Lower lobe of right lung (tissue), 2 donors: ENCODE measurements at places on chromosomes 3 and 15.

DNA sequence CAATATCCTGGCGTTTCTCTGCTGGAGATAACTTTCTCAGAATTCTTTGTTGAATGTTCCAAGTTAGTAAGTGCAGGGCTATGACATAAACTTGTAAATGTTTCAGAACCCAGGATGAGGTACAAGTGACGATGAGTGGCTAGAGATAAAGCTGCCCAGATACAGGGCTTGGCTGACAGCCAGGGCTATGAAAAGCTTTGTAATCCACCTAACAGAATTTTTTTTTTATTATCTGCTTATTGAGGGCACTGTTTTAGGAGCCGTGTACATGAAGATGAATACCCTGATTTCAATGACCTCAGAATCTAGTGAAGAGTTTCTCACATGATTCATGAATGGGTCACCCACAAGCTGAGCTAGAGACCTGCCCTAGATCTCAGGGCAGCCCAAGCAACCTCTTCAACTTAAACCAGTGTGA lies 431.4 kb downstream of the DIPK2A start:
- no peaks in the 10 kb centered on the region for H3K27me3 ChIP-seq
- no peak for DNase-seq
- H3K4me3 ChIP-seq, result no peak overlapping the region
- no peaks in the 10 kb centered on the region for H3K36me3 ChIP-seq

GRCh38 chr3:36476286-36476942 lies 96.1 kb downstream of the STAC start:
- no peak overlapping the region for H3K27ac ChIP-seq
- peaks cover 13% of the 10 kb centered on the region for H3K4me1 ChIP-seq
- H3K27me3 ChIP-seq, result no peaks in the 10 kb centered on the region

GRCh38 chr15:44780608-44781007 lies 44.3 kb downstream of the TRIM69 start:
- no peak for DNase-seq
- no peaks in the 10 kb centered on the region for H3K4me1 ChIP-seq
- H3K4me3 ChIP-seq, result no peak overlapping the region
- no peaks in the 10 kb centered on the region for H3K27me3 ChIP-seq

- no peak overlapping the region for H3K4me3 ChIP-seq
- DNase-seq, result no peak
- H3K27me3 ChIP-seq, result no peaks in the 10 kb centered on the region
- H3K36me3 ChIP-seq, result peaks cover 8% of the 10 kb centered on the region
Measured at GRCh38 chr3:15284121-15284889, 48.1 kb downstream of the SH3BP5 start.

DNA sequence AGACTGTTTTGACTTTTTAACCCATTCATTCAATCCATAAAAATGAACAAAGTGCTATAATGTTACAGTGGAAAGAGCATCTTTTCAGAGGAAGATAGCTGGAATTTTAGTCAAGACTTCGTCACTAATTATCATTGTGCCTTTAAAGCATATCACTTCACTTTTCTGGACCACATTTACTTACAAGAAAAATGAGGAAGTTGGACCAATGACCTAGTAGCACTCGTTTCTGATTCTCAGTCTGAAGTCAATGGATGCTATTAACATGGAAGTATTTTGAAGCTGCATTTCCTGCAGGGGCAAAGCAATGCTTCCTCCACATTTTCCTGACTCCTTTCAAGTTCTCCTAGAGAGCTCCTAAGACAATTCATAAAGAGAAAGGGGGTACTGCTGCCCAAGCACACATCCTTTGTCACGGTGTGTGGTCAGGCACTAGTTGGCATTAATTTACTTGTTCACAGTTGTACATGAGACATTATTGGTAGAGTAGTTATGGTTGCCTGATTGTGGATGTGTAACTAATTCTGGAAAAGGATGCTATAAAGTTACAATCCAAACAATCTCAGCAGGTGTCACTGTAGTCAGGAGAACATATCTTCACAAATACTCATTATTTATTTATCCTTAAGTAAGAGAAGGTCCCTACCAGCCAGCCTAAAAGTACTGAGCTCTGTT lies 1049.1 kb downstream of the FHIT start:
- no peak overlapping the region for H3K4me3 ChIP-seq
- no peaks in the 10 kb centered on the region for H3K27me3 ChIP-seq
- no peaks in the 10 kb centered on the region for H3K36me3 ChIP-seq
- no peaks in the 10 kb centered on the region for H3K4me1 ChIP-seq
- no peak for DNase-seq

DNA sequence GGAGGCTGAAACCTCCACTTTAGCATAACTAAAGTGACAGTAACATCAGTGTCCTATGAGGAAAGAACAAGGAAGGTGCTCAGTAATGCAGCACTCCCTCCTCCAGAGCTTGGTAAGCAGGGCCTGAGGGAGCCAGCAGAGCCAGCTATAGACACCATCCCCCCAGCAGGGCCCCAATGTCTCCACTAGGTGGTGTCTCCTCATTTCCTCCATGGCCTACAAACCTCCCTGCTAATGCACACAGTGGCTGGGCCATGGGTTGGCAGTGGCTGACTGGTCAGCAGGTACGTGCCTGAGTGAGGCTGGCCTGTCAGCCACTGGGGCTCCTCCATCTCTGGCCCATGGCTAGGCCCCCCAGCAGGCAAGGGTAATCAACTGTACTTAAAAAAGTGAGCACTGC lies 13.6 kb downstream of the MRPS25 start:
- H3K27ac ChIP-seq, result no peak overlapping the region
- H3K36me3 ChIP-seq, result peaks cover 73% of the 10 kb centered on the region
- H3K4me3 ChIP-seq, result no peak overlapping the region
- DNase-seq, result peak; percentile 53
- H3K4me1 ChIP-seq, result no peaks in the 10 kb centered on the region

- no peak overlapping the region for H3K4me3 ChIP-seq
- no peaks in the 10 kb centered on the region for H3K4me1 ChIP-seq
- no peaks in the 10 kb centered on the region for H3K36me3 ChIP-seq
Measured at GRCh38 chr3:67171841-67172240, 173.7 kb downstream of the KBTBD8 start.

DNA sequence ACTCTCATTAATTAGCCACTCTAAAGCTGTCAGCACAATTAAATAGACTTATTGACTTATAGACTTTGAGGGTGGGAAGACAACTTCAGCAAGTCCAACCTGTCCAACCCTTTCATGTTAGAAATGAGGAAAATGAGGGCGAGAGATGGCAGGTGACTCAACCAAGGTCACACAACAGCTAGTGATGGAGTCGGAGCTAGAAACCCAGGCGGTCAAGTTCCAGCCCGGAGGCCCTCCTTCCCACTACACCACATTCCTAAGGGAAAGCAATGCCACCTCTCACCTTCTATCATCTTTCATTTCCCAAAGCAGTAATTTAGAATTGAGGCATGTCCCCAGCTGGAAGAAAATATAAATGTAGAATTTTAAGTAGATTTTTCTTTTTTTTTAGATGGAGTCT lies 28.7 kb downstream of the SEMA5B start:
- no peak overlapping the region for H3K4me3 ChIP-seq
- H3K36me3 ChIP-seq, result no peaks in the 10 kb centered on the region
- no peaks in the 10 kb centered on the region for H3K27me3 ChIP-seq
- no peak for DNase-seq
- H3K27ac ChIP-seq, result no peak overlapping the region

DNA sequence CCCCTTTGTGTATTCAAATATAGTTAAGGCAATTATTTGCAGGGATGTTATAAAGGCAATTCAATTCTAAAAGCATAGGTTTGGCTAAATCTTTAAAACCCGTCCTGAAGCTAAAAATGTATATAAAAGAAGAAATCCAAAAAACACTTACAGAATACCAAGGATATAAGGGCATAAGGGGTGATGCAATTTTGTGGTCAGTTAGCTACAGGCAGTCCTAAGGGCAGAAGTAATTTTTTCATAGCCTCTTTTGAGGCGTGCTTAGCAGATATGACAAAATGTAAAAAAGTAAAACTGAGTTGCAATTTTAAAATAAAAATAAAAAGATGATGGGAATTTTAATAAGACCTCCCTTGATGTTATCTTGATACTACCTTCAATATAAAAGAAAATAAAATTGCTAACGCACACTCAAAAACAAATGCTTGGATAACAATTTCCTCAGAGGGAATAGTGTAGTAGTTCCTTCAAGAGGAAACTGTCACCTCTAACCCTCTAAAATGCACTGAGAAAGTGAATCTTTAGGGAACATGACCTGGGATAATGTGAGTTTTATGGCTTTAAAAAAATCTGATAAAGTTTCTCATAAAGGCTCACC lies 104.2 kb downstream of the MYH15 start:
- H3K4me3 ChIP-seq, result no peak overlapping the region
- no peaks in the 10 kb centered on the region for H3K36me3 ChIP-seq
- no peak overlapping the region for H3K27ac ChIP-seq
- peaks cover 37% of the 10 kb centered on the region for H3K4me1 ChIP-seq
- no peaks in the 10 kb centered on the region for H3K27me3 ChIP-seq

DNA sequence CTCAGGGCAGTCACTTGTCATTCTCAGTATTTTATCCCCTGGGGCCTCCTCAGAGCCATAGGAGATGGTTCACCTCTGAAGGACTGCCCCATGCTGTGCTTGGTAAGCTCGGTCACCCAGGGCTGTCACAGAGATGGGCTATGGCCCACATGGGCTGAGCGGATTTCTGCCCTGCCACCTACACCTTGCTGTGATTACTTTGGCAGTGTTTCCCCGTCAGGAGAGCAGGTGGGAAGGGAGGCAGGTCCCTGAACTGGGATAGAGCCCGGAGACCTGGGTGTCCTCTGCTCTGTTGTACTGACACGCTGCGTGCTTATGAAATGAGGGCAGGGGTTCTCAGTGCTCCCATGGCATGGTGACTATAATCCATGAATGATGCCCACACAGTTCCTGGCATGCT lies 48.9 kb downstream of the APBA2 start:
- DNase-seq, result no peak
- no peaks in the 10 kb centered on the region for H3K36me3 ChIP-seq
- no peak overlapping the region for H3K27ac ChIP-seq
- H3K27me3 ChIP-seq, result no peaks in the 10 kb centered on the region
- H3K4me3 ChIP-seq, result no peak overlapping the region
- no peaks in the 10 kb centered on the region for H3K4me1 ChIP-seq

GRCh38 chr3:180707896-180708295 lies 28.6 kb upstream of the CCDC39 start:
- no peak overlapping the region for H3K4me3 ChIP-seq
- H3K36me3 ChIP-seq, result no peaks in the 10 kb centered on the region
- DNase-seq, result no peak
- H3K27me3 ChIP-seq, result no peaks in the 10 kb centered on the region
- no peaks in the 10 kb centered on the region for H3K4me1 ChIP-seq

- DNase-seq, result no peak
- no peak overlapping the region for H3K4me3 ChIP-seq
- H3K27me3 ChIP-seq, result no peaks in the 10 kb centered on the region
Measured at GRCh38 chr15:64705006-64705405, 70.4 kb downstream of the RBPMS2 start.

DNA sequence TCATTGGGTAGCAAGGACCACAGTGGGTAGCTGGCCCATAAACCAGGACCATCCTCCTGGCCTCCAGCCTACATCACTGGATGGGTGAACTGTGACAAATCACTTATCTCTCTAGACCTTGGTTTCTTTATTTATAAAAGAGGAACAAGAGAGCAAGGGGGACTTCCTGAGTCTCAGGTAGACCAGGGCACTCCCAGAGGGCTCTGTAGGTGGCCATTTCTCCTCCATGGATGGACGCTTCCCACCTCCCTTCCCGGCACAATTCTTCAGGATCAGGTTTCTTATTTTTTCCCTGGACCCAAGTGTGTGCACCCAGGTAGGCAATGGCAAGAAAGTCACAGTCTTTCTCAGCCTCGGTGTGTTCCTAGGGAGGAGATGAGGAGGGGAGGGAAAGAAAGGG lies 41.4 kb upstream of the SPATA12 start:
- no peak for DNase-seq
- no peak overlapping the region for H3K4me3 ChIP-seq
- no peaks in the 10 kb centered on the region for H3K4me1 ChIP-seq
- H3K27me3 ChIP-seq, result no peaks in the 10 kb centered on the region
- no peaks in the 10 kb centered on the region for H3K36me3 ChIP-seq

DNA sequence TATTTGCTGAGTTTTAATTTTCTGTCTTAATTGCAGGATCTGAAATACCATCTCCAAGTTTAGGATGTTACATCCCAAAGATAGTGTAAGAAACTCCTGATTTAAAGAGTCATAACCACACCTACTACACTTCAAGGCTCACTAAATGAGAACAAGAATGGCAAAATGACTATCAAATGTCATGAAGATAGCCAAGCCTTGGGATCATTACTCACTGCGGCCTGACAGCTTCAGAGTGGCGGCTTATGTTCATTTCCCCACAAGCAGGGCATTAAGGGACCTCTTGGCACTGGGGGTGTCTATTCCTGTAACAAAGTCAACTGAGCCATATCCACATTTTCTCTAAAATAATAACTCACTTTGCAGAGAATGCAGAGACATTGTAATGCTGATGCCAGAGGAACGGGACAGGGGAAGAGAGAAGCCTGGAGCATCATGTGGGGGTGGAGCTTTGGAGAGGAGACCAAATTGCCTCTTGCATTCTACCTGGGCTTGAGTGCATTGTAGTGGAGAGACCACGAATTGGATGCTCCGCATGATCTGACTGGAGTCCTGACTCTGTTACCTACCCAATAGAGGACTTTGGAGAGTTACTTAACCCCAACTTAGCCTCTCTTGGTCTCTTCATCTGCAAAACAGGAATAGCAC lies 219.2 kb downstream of the OPA1 start:
- H3K27ac ChIP-seq, result no peak overlapping the region
- H3K4me3 ChIP-seq, result no peak overlapping the region
- H3K4me1 ChIP-seq, result no peaks in the 10 kb centered on the region
- no peaks in the 10 kb centered on the region for H3K27me3 ChIP-seq
- no peaks in the 10 kb centered on the region for H3K36me3 ChIP-seq
